Natural killer cell treated with Interleukin-12 subunit alpha and Interleukin-12 subunit beta and Interleukin-15 and Interleukin-18, amount 100 ng/mL, for 72 hours (primary cell): ENCODE measurements at places on chromosomes 13 and 19. TPM values are rescaled to one million over a fixed set of nuclear protein-coding genes. Genes with fewer than 3 reads are reported as not detected.

GRCh38 chr19:27935669-27936068 lies 1277.3 kb downstream of the UQCRFS1 start:
- H3K27me3 ChIP-seq: no peaks in the 10 kb centered on the region
- no peaks in the 10 kb centered on the region for H3K36me3 ChIP-seq
- H3K27ac ChIP-seq: no peak overlapping the region
- no peak overlapping the region for H3K4me3 ChIP-seq
- H3K4me1 ChIP-seq: no peaks in the 10 kb centered on the region

DNA sequence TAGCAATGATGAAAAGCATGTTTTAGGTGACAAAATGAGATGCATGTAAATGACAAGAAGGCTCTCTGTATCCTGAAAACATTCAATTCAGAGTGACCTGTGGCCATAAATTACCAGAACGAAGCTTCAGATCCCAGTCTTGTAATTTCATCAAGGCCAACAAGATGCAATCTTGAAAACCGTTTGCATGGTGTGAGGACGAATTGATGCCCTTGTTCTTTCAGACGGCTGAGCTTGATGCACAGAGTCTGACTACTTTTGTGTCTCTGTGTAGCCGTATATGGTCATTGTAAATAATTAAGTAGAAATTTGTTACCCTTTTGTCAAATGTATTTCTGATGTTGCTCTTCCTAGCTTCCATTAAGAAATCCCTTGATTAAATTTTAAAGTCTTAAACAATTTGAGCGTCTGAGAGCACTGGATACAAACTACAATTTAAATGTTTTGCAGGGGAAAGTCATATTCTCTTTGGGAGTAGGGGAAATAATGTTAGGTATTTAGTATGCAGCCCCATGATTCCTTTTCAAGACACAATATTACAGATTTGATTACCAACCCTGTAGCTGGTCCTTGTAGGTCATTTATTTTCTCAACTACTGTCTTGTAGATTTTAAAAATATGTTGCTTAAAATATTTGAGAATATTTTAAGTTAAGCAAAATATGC lies 125.8 kb upstream of the PCDH9 start:
- no peaks in the 10 kb centered on the region for H3K4me1 ChIP-seq
- H3K27me3 ChIP-seq: no peaks in the 10 kb centered on the region
- no peak for DNase-seq
- H3K27ac ChIP-seq: no peak overlapping the region
- H3K36me3 ChIP-seq: no peaks in the 10 kb centered on the region

DNA sequence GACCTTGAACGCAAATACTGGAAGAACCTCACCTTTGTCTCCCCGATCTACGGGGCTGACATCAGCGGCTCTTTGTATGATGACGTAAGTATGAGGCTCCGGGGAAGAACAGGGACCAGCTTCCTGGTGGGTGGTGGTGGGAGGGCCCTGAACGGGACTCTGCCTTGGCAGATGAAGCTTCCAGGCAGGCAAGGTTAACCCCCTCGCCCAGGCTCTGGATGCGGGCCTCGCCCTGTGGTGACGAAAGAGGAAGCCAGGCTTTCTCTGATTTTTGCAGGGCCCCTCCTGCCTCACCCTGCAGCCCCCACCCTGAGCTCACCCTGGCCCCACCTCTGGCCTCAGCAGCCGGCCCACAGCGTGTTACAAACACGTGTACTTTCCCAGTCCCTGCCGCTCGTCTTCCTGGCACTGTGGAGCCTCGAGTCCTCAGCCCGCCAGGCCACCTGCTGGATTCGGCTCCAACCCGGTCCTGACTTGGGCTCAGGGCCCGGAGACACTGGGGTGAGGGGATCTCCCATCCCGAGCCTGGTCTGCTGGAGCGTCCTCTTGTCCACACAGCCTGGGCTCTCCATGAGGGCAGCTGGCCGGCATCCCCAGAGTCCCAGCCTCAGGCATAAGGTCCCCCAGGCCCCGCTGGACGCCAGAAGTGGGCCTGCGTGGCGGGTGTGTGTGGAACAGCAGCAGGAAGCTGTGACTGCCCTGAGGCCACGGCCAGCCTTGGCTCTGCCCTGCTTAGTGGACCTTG lies 72.4 kb downstream of the KDM4B start:
- no peaks in the 10 kb centered on the region for H3K4me1 ChIP-seq
- no peaks in the 10 kb centered on the region for H3K27me3 ChIP-seq
- H3K4me3 ChIP-seq: no peak overlapping the region
- H3K27ac ChIP-seq: no peak overlapping the region
- no peak for DNase-seq

GRCh38 chr13:62598708-62599107 lies 1183.1 kb upstream of the PCDH20 start:
- H3K4me3 ChIP-seq: no peak overlapping the region
- no peaks in the 10 kb centered on the region for H3K4me1 ChIP-seq
- no peak for DNase-seq

DNA sequence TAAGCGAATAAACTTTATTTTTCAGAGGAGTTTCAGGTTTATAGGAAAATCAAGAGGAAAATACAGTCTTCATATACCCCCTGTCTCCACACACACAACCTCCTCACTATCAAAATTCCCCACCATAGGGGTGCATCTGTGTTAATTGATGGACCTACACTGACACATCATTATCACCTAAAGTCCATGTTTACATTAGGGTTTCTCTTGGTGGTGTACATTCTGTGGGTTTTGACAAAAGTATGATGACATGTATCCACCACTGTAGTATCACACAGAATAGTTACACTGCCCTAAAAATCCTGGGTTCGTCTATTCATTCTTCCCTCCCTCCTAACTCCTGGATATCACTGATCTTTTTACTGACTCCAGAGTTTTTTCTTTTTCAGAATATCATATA lies 654.2 kb downstream of the UQCRFS1 start:
- peaks cover 13% of the 10 kb centered on the region for H3K4me1 ChIP-seq
- no peak for DNase-seq
- peaks cover 5% of the 10 kb centered on the region for H3K36me3 ChIP-seq
- H3K27me3 ChIP-seq: no peaks in the 10 kb centered on the region

DNA sequence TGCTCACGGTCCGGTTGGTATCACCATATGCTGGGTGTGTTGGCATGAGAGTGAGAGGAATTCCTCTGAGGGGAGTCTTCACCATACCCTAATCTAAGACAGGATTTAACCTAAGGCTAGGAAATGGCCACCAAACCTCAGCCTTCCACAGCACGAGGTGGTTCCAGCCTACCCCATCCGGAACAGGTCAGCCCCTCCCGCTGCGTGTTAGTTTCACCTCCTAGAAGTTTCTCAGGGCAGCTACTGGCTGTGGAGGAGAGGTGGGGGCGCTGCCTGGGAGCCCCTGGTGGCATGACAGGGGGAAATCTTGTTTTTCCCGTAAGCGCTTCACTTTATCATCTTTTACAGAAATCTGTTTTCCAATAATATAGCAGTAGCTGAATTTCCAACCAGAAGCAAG lies 55.1 kb downstream of the RGCC start:
- no peaks in the 10 kb centered on the region for H3K36me3 ChIP-seq
- no peak overlapping the region for H3K4me3 ChIP-seq
- DNase-seq: no peak

DNA sequence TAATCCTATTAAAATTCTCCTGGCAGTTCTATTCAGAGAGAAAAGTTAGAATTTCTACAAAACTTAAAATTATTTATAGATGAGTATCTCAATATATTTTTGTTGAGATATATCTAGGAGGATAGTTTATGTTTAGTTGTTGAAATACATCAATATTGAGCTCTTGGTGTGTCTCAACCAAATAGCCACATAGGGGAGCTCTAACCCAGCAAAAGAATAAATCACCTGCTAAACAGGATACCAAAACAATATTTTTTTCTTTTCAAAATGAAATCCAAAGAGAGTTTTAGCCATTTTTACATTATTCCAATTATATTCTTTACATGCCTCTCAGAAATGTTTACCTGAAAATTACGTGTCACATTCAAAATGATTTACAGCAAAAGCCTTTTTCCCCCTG lies 954.7 kb downstream of the SLITRK6 start:
- H3K27ac ChIP-seq: no peak overlapping the region
- DNase-seq: no peak

DNA sequence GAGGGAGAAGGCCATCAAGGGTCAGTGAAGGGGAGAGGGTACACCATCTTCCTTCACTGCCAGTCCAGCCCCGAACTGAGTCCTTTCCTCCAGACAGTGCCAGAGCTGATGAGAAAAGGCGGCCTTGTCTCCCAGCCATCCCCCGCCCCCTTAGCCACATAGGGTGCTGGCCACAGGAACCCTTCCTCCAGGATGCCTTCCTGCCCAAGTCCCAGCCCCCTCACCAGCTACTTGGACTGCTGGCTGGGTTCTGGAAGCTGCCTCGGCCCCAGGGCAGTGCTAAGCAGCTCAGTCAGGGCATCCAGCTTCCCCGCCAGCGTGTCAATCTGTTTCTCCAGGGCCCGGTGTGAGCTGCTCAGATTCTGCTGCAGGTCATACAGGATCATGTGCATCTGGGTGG lies 12.6 kb upstream of the SMG9 start:
- DNase-seq: no peak
- H3K4me3 ChIP-seq: peak overlapping the region; percentile 90
- H3K4me1 ChIP-seq: peaks cover 53% of the 10 kb centered on the region
- peak overlapping the region; percentile 99 for H3K27ac ChIP-seq
- H3K27me3 ChIP-seq: no peaks in the 10 kb centered on the region

DNA sequence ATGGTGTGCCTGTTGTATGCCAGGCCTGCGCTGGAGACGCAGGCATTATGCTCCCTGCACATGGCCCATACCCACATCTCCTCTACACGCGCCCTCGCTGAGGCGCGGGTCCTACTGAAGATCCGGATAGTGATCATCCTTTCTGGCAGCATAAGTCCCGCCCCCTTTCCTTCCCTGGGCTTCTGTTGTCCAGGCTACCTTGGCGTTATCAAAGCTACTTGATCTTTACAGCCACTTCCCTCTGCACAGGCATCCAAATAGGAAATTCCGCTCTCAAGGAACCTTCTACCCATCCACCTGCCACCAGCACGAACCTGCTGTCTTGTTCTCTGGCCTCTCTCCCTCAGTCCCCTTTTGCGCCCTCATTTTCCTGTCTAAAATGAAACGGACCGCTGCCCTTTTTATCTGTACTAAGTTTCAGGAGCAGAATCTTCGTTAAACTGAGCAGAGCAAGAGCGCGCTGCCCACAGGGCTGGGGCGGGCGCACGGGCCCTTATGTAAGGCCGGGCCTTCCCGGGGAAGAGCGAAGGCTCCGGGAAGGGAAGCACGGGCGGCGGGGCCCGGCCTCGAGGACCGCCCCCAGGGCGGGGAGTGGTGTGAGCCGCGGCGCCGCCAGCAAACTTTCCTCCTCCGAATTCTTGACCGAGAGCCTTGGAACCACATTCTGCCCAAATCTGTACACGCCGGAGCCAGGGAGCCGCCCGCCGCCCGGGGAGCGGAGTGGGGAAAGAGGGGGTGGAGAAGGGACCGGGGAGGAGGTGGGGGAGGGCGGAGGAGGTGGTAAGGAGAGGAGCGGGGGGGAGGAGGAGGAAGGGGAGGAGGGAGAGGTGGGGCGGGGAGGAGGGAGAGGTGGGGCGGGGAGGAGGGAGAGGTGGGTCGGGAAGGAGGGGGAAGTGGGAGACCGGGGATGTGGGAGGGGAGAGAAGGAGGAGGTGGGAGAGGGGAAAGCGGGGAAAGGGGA lies 920 bp upstream of the UBE2L5 start:
- H3K27ac ChIP-seq: no peak overlapping the region
- H3K27me3 ChIP-seq: no peaks in the 10 kb centered on the region
- H3K4me3 ChIP-seq: peak overlapping the region; percentile 68
- no peaks in the 10 kb centered on the region for H3K36me3 ChIP-seq
- H3K4me1 ChIP-seq: peaks cover 12% of the 10 kb centered on the region
- DNase-seq: peak; percentile 67

- no peaks in the 10 kb centered on the region for H3K27me3 ChIP-seq
- H3K36me3 ChIP-seq: no peaks in the 10 kb centered on the region
- no peak for DNase-seq
- H3K4me3 ChIP-seq: peak overlapping the region; percentile 63
Observed at GRCh38 chr19:4109626-4109945, 14.3 kb downstream of the MAP2K2 start.

- no peaks in the 10 kb centered on the region for H3K27me3 ChIP-seq
- no peak overlapping the region for H3K4me3 ChIP-seq
- DNase-seq: no peak
- no peaks in the 10 kb centered on the region for H3K36me3 ChIP-seq
- H3K27ac ChIP-seq: no peak overlapping the region
Observed at GRCh38 chr13:41652735-41653361, 195.5 kb downstream of the RGCC start.

- no peaks in the 10 kb centered on the region for H3K4me1 ChIP-seq
- no peak for DNase-seq
- H3K4me3 ChIP-seq: no peak overlapping the region
- no peaks in the 10 kb centered on the region for H3K36me3 ChIP-seq
- no peak overlapping the region for H3K27ac ChIP-seq
- H3K27me3 ChIP-seq: no peaks in the 10 kb centered on the region
Observed at GRCh38 chr13:112733112-112733511, 43.3 kb downstream of the ATP11A start.

- no peaks in the 10 kb centered on the region for H3K36me3 ChIP-seq
- H3K27ac ChIP-seq: no peak overlapping the region
- peaks cover 6% of the 10 kb centered on the region for H3K27me3 ChIP-seq
- no peaks in the 10 kb centered on the region for H3K4me1 ChIP-seq
Observed at GRCh38 chr13:79966059-79966458, 374.9 kb downstream of the SPRY2 start.

- H3K36me3 ChIP-seq: no peaks in the 10 kb centered on the region
- DNase-seq: no peak
- H3K4me3 ChIP-seq: no peak overlapping the region
- peaks cover 27% of the 10 kb centered on the region for H3K27me3 ChIP-seq
- no peak overlapping the region for H3K27ac ChIP-seq
Observed at GRCh38 chr13:72653506-72653905, 73.9 kb downstream of the MZT1 start.

IL4I1 gene
- 2.4 TPM for total RNA-seq

CRYL1 gene
- 9.0 TPM for total RNA-seq

DLEU7 gene
- not detected for total RNA-seq

CGB8 gene
- not detected for total RNA-seq

ZNF154 gene
- total RNA-seq: 0.81 TPM

CHMP2A gene
- 60.2 TPM for total RNA-seq

CDADC1 gene
- 13.1 TPM for total RNA-seq

TEKTIP1 gene
- total RNA-seq: 4.4 TPM

CYP4F11 gene
- not detected for total RNA-seq

TMEM145 gene
- 1.6 TPM for total RNA-seq

ATP4A gene
- not detected for total RNA-seq

PRR19 gene
- total RNA-seq: 1.0 TPM
